ENCODE measurements at places on chromosomes 5 and 9.
A peak's percentile ranks its signal among the peaks of the same experiment; 100 is the strongest.

- DNase-seq, result no peak
These were observed 111.8 kb downstream of the INIP start for GRCh38 chr9:112605963-112606699.

DNA sequence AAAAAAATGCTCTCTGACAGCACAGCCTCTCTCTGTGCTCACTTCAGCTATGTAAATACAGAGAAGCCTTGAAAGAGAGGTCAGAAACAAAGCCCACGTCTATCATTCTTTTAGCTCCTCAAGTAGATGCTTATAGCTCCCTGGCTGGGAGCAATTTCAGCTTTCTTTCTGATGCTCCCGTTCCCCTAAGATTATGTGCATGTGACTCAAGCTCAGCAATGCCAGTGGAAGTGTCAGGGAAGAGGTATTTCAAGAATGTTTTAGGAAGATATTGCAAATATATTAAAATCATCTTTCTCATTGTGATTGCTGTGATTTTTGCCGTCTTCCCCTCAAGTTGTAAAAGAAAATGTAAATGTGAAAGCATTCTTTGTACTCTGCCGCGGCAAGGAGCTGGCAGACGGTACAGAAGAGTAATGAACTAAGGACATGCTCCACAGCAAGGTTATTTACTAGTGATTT is 1353.7 kb upstream of the ACO1 start:
- no peak for DNase-seq

- no peak for DNase-seq
These were observed 321.6 kb downstream of the CEMIP2 start for GRCh38 chr9:71446473-71447411.

DNA sequence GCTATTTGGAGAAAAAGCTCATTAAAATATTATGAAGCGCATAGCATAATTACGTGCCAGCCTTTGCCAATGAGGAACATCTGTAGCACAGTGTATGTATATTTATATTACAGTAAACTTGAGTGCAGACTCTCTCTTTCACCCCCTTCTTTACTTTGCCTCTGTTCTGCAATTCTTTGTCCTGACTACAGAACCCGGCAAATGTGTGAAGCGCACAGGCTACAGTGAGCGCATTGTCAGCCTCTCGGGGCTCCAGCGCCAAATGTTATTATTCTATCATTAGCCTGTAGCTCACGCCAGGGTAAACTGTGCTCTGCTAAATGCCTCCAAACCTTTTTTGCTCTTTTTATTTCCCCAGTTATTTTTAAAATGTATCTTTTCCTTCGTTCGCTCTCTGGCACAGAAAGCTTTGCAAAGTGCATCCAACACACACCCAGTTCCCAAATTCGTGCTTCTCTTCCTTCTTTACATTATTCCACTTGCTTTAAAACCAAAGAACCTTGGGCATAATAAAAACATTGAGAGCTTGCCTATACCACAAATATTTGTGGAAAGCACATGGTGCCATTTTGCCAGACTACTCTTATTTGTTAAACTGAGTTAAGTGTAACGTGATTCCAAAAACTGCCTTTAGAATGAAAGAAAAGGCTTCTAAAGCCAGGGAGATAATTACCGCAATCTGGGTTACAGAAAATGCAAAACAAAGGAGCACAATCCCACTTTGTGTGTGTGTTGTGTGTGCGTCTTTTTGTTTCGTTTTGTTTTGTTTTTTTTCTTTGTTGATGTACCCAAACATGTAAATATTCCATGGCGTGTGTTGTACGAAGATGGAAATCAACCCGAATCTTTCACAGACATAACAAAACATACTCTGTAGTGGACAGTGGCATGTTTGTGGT is 164.1 kb upstream of the MPDZ start:
- no peak for DNase-seq

DNA sequence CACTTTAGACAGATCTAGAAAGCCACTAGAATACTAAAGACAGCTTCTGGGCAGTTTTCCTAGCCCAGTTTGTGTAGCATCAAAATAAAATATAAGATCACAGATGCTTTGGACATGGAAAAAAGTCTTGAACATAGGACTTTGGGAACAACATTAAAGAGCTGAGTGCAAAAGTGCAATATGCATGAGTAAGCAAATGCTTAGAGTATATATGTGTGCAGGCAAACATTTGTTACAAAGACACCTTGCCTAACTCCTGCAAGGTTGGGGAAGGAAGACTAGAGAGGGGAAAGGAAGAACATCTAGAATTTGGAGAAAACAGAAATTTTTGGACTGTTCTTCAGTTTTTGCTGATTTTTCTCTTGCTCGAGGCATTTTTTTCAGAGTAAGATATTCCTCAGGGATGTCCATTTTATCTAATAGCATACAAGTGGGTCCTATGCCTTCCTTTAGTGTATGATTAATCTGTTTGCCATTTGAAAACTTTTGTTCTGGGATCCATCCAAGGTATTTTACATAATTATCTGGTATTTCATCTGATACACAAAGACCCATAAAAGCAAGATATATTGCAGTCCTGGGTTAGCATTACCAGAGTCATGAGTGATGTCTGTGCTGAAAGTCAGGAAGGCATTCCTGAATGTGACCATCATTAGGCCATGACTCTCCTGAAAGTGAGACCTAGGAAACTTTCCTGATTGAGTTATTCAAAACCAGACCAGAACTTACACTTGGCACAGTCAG is 142.0 kb upstream of the RGMB start:
- DNase-seq, result no peak

GRCh38 chr5:13708432-13708831 is 236.1 kb downstream of the DNAH5 start:
- no peak for DNase-seq

DNA sequence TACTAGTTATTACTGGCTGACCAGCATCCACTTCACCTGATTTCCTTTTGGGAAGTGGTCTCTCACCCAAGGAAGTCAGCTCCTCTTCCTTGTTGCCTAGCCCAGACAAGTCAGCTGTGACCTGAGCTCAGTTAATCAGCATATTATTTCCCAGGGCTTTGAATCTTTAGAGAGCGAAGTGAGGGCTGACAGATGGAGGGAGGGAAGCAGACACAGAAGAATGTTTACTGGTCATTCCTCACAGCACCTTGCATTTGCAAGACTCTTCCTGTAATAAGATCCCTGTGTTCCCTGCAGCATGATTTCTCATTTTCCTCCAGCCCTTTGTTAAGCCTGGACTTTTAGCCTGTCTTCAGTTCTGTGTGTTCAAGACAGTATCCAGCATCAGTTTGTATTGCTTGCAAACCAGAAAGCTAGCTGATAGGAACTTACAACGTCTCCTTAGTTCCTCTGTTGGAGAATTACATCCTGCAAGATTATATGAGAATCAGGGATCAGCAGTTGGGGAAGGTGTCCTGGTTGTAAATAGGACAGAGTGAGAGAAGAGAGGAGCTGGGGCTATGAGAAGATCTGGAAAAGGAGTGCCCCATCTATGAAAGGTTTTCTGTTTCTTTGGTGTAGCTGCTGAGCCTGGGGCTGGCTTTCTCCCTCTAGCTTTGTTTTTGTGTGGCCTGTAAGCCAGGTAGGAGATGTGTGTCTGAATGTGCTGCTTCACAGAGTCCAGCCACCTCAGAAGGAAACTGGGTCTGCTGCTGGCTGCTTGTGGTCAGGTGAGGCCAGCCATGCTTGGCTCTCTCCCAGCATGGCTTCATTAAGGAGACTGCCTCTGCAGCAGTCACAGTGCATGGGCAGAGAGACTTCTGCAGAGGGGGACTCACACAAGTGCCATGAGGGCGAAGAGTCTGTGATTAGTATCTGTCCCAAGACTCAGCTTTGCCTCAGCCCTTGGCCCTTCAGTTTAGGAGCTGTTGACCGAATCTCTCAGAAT is 50.3 kb downstream of the MAN2A1 start:
- DNase-seq, result no peak

- DNase-seq, result no peak
These were observed 57.5 kb downstream of the CSF2 start for GRCh38 chr5:132130918-132131715.

- DNase-seq, result no peak
These were observed 99.6 kb downstream of the LIFR start for GRCh38 chr5:38456657-38457399.

GRCh38 chr9:134627417-134628353 is 13.9 kb upstream of the COL5A1 start:
- DNase-seq, result no peak

GRCh38 chr5:57452885-57453284 is 29.7 kb downstream of the ACTBL2 start:
- DNase-seq, result no peak

DNA sequence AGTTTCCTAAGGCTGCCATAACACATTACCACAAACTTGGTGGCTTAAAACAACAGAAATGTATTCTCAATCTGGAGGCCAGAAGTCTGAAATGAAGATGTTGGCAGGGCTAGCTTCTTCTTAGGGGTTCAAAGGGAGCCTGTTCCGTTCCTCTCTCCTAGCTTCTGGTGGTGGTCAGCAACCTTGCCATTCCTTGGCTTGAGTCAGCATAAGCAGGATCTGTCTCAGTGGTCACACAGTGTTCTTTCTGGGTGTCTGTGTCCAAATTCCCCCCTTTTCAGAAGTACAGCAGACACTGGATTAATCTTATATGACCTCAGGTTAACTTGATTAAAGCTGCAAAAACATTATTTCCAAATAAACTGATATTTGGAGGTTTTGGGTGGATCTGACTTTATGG is 2.1 kb upstream of the OSMR start:
- no peak for DNase-seq

DNA sequence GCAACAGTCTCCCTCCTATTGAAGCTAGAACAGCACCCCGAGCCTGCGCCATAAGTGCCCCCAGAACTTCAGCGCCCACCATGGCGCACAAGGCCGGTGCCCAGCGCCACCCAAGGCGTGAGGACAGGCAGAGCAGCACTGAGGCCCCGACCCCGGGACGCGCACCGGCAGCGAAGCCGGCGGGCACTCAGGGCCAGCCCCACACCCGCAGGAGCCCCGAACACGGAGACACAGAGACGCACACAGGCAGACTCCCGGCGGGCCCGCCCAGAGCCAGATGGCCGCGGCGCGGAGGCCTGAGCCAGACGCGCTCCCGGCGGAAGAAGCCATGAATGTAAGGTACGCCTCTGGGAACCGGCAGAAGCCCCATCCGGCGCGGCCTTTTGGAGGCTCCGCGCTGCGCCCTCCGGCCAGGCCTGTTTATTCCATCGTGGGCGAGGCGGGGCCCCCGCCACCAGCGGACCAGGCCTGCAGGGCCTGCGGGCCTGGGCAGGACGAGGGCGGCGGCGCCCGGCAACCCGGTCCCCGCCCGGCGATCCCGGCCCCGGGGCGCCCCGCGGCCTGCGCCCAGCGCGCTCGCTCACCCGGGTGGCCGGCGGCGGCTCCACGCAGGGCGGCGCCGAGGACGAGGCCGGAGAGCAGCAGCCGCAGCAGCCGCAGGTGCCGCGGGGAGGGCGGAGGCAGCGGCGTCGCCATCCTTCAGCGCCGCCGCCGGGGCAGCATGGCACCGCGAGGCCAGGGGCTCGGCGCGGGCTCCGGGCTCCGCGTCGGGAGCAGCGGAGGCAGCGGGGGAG is 486 bp downstream of the NPDC1 start:
- DNase-seq, result no peak

- no peak for DNase-seq
These were observed 8.5 kb downstream of the GGTA1 start for GRCh38 chr9:121491111-121491510.

- no peak for DNase-seq
These were observed 577.2 kb upstream of the ZNF608 start for GRCh38 chr5:125323613-125324012.

DNA sequence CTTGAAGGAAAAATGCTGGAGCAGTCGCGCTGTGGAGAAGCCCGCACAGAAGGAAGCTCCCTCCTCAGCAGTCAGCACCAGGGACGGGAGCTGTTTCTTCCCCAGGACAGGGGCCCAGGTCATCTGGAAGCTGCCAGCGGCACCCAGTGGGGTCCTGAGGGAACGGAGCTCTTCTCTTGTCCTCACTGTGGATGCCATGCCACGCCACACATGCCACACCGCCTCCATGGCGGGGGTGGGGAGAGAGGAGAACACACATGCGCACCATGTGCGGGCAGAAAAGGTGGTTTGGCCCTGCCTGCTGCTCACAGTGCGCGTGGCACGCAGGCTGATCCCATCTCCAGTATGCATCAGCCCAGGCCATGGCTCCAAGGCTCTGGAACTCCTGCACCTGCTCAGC is 41.7 kb upstream of the ZNF354B start:
- no peak for DNase-seq

DNA sequence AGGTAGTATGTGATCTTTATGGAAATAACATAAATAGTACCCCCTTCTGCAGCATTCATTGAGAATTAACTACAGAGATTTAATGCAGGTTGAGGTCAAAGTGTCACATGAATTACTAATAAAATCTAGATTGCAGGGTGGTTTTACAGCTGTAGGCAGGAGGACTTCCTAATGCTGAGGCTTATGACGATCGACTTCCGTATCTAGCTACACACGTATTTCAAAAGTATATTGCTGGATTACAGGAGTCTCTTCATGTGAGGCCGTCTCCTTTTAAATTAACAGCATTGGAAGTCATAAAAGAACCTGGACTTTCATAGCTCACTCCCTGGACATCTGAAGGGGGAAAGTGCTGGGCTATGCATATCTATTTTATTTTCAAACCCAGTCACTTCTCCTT is 180.9 kb downstream of the OSTF1 start:
- no peak for DNase-seq

- no peak for DNase-seq
These were observed 1901.9 kb downstream of the MAT2B start for GRCh38 chr5:165407352-165407751.

GRCh38 chr5:74851684-74852353 is 14.4 kb downstream of the FAM169A start:
- peak; percentile 32 for DNase-seq

DNA sequence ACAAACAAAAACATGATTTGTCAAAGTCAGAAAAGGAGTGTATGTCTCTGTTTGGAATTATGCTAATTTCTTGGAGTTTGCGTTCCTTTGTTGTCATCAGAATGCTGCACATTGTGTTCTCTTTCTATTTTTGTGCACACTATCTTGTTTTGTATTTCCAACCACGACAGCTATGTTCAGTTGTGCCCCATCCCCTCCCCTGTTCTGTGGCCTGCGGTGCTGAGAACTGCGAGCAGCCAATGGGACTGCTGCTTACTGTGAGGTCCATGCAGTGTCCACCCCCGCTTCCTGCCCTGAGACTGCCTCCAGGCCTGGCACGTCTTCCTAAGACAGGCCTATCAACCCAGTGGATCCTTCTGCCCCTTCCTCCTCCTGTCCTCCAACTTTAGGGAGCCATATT is 76.8 kb downstream of the PALM2AKAP2 start:
- DNase-seq, result no peak

Measured in inflammatory macrophage treated with lipopolysaccharide for 1 hour (primary cell).